SJCRH30 (cell line): ENCODE measurements at places on chromosomes 1 and 21. TPM values are rescaled to one million over a fixed set of nuclear protein-coding genes. Genes with fewer than 3 reads are reported as not detected.

ATF6 gene
- 25.3 and 25.9 TPM in 2 replicates for total RNA-seq

GIPC2 gene
- total RNA-seq = not detected in 2 replicates

PTGFRN gene
- 146 and 148 TPM in 2 replicates for total RNA-seq

LRRC8B gene
- 6.5 and 9.2 TPM in 2 replicates for total RNA-seq

SPATA17 gene
- 0.03 and 0.49 TPM in 2 replicates for total RNA-seq

TNFSF4 gene
- 0.10 and 0.15 TPM in 2 replicates for total RNA-seq

LCE1B gene
- not detected in 2 replicates for total RNA-seq

SLC30A7 gene
- 24.8 and 28.8 TPM in 2 replicates for total RNA-seq

DLGAP3 gene
- 0.81 and 0.89 TPM in 2 replicates for total RNA-seq

G0S2 gene
- 1.3 and 1.8 TPM in 2 replicates for total RNA-seq

KRTAP13-2 gene
- not detected in 2 replicates for total RNA-seq

FCMR gene
- not detected in 2 replicates for total RNA-seq

AGBL4 gene
- 0.10 and 0.30 TPM in 2 replicates for total RNA-seq

RCC1 gene
- 70.1 and 70.2 TPM in 2 replicates for total RNA-seq
